ENCODE measurements at places on chromosomes 16 and 17. TPM values are rescaled to one million over a fixed set of nuclear protein-coding genes. Genes with fewer than 3 reads are reported as not detected.

The SLC22A31 gene
- not detected for total RNA-seq

DNA sequence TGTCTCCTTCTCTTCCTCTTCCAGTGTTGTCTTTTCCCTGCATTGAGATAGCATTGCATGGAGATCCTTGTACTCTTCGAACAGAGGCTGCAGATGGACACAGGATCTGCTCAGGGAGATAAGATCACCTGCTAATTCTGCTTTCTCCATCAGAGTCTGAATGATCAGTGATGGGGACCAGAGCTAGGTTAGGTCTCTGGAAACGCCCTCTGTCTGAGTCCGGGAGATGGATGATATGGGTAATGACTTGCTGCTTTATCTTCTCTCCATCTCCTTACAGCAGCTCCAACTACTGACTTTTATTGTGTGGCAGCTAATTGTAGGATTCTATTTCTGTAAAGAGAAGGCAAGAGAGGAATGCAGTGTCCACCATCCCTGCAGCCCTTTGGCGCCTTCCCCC lies 435.6 kb downstream of the WWOX start:
- DNase-seq, result no peak

DNA sequence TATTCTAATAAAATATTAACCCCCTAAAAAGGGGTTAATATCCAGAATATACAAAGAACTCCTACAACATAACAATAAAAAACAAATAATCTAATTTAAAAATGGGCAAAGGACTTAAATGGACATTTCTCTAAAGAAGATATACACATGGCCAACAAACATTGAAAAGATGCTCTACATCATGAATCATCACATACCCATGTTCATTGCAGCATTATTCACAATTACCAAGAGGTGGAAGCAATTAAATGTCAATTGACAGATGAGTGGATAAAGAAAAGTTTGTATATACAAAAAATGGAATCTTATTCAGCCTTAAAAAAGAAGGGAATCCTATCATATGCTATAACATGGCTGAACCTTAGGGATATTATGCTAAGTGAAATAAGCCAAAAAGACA lies 36.8 kb downstream of the CPD start:
- DNase-seq, result no peak

DNA sequence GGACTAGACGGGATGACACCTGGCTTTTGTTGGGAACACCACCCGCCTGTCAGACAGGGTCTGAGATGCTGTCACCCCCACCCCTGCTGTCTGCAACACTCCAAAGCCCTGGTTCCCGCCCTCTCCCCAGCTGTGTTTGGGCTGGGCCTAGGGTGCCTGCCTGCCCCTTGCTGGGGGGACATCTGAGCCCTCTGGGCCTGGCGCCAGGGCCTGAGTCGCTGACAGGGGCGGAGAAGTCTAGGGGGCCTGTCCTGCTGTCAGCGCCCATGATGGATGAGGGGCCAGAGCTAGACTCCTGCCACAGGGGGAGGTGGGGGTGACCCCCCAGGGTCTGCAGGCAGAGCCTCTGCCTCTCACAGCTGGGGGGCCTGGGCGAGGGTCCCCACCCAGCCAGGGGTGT lies 7.6 kb upstream of the PKMYT1 start:
- no peak for DNase-seq

The COX11 gene
- 43.0 TPM for total RNA-seq

DNA sequence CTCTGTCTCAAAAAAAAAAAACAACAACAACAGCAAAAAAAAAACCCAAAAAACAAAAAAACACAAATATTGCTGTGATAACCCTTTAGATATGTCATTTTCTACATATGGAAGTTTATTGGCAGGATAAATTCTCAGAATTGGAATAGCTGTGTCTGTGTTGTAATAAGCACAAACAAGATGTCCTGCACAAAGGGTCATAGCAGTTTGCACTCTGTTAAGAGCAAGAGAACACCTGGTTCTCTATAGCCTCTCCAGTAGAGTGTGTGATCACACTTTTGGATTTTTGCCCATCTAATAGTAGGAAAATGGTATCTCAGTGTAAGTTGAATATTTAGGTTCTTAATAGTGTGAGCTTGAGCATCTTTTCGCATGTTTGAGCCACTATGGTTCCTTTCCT lies 60.4 kb downstream of the USP43 start:
- no peak for DNase-seq

The KRTAP4-6 gene
- total RNA-seq, result not detected

The DNAI2 gene
- total RNA-seq, result not detected

The PRSS36 gene
- 7.3 TPM for total RNA-seq

DNA sequence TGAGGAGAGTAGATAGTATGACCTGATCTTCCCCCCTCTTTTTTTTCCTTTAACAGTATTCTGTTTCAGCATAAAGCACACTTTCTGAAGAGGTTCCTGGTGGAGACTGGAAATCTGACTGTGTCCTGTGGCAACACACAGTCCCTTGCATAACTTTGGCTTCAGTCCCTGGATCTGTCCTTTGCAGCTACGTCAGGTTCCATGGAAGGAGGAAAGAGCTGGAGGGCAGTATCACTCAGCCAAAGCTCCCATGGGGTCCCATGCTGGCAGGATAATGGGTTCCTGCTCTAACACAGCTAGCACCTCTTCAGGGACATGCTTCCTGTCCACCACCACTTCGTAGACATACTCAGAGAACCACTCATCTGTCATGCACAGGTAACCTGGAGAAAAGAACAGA lies 13.3 kb upstream of the SLC6A4 start:
- no peak for DNase-seq

DNA sequence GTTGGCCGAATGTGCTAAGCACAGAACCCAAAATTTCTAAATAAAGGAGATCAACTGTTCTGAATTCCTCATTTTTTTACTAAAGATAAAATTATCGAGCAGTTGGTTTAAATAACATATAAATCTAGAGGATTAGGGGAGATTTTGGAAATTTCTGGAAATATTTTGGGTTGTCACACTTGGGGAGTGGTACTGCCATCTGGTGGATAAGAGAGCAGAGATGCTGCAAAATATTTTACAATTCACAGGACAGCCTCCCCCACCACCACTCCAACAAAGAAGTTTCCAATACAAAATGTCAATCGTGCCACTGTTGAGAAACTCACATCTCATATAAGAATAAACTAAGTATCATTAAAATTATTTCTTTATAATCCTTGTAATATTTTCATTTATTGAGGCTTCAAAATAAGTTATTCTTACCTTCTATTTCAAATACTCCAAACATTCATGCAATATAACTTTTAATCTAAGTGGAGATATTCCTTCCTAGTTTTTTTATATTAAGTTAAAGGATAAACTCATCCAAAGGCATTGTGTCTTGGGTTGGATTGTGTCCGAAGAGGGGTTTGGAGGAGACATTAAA lies 17.0 kb upstream of the ABCA8 start:
- DNase-seq, result no peak

GRCh38 chr16:71727551-71728324 lies 3.2 kb upstream of the PHLPP2 start:
- DNase-seq, result no peak
